ENCODE measurements at places on chromosomes 3 and 15.
A peak's percentile ranks its signal among the peaks of the same experiment; 100 is the strongest.

- no peak for DNase-seq
Measured at GRCh38 chr3:114691871-114692270, 398.0 kb downstream of the TIGIT start.

DNA sequence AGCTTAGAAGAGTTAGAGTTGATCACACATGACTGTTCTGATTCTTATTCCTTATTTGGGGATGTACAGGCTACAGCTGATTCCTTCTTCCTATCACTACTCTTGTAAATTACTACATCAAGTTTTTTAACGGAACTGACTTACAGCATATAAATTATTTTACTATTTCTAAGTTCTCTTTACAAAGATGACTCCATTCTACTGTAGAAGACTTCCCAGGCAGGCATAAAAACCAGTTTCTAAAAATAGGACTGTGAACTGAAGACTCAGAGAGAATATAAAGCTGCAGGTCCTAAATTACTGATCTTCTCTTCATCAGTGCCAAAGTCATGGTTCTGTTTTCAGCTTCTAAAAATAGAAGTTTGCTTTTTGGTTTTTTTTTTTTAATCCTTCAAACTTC is 38.9 kb downstream of the ANO10 start:
- DNase-seq: no peak

DNA sequence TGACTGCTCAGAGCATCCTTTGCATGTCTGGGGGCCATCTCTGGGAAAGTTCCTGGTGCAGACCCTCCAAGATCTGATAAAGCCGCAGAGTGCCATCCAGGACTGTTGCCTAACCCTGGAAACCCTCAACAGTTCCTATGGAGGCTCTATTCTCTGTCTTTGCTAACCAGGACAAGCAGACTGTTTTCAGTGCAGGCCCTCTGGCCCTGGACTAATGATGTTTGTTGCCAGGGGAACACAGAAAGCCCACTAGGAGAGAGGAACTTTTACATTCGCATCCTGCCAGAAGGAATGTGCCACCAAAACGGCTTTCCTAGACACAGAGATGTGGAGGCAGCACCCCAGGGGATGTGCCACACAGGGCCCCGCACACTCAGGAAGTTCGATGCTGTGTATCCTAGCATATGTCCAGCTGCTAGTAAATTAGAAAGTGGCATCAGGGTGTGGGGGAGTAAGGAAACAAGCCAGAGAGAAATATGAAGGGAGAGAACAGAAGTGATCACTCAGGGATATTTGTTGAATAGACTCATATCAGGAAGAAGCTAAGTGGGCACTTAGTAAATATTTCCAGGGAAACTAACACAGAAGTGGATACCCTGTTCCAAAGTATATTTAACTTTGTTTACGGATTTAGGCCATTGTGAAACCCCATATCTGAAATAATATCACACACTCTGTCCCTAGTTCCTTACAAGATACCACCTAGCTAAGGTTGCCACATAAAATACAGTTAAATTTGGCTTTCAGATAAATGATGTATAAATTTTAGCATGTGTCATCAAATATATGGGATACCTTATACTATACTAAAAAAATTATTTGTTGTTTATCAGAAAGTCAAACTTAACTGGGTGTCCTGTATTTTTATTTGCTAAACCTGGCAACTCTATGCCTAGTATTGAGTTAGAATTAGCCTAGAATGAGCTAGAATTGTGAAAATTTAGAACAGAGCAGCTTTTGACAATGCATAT is 29.9 kb upstream of the TMOD3 start:
- DNase-seq: no peak

DNA sequence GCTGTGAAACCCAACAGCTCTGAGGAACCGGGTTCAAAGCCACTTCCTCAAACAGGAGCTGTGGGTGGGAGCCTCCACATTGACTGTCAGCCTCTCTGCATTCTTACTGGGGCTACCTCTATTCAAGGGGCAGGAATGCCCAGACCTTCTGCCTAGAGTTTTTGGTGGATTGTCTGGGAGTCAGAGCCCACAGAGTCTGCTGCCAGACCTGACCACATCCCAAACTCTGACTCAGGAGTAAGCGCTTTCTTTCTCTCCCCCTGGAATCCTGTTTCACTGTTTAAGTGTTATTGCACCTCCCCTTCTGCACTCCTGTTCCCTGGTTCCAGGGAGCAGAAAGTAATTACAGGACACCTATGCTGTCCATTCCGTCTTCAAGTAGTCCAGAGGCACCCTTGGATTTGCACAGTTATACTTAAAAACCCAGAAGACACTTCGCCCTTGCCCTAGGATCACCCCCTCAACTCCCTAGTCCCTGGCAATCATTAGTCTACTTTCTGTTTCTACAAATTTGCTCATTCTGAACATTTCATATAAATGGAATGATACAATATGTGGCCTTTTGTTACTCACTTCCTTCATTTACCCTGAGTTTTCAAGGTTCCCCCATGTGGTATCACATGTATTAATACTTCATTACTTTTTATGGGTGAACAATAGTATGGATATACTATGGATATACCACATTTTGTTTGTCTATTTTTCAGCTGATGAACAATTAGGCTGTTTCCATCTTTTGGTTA is 37.9 kb upstream of the TJP1 start:
- DNase-seq: no peak

DNA sequence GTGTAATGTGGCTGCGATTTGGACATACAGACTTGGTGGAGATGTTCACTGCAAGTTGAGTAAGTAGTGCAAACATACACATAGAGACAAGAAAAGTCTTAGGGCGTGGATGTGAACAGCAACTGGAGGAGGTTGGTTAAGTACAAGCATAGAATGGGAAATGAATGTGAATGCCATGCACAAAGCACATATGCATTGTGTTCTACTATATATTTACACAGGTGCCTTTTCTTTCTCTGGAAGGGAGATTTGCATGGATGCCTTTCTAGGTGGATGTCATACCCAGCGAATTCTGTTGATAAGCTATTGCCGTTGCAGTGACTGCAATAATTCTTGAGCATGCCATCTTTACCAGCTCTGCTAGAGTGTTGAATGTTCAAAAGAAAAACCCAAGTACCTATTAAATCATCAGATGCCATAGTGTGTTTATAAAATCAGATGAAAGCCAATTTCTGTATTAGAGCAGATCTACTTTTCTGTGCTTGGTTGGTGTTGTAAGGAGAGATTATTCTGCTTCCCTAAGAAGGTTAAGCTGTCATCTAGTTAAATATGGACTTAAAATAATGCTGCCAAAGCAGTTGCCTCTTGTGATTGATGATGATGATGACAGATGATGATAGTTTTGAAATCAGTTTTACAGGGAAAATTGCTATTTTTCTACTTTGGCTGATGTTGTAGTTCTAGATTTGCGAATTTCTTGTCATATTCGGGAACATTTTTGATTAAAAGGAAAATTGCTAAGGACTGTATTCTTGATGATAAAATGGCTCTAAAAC is 148.4 kb downstream of the CNTN4 start:
- DNase-seq: no peak

- DNase-seq: no peak
Measured at GRCh38 chr3:123096731-123097130, 29.9 kb downstream of the PDIA5 start.

- DNase-seq: no peak
Measured at GRCh38 chr15:68711406-68711805, 109.3 kb downstream of the ANP32A start.

GRCh38 chr3:79032686-79033318 is 735.0 kb downstream of the ROBO1 start:
- no peak for DNase-seq

DNA sequence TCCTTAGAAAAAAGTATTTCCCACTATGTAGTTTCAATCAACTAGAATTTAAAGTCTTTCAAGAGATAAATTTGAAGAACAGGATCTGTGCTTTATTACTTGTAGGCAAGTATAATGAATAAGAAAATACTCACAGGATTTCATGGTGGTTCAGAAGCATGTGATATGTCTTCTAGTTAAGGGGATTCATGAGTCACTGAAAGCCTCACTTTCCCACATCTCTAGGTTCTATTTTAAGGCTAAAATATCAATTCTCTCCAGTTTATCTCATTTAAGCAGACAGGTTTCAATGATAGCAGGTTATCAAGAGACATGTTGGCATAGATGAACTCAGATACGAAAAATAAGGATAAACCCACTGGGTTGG is 437.8 kb upstream of the BCHE start:
- DNase-seq: no peak

DNA sequence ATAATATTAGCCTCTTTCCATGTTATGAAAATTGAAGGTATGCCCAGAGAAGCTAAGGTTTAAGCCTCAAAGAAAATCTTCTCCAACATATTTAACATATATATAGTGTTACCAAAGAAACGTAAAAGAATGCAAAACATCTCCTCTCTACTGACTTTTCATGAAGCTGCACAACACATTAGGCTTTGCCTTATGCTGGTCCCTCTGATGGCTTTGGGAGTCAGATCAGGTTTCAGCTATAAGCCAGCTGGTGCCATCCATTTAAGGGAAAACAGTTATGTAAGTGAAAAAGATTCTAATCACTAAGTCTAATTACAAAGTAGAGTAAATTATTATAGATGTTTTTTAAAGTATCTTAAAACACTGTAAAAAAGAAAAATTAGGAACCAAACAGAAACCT is 410.5 kb downstream of the LSAMP start:
- DNase-seq: no peak

GRCh38 chr3:38650248-38650951 is 913 bp upstream of the SCN5A start:
- DNase-seq: no peak

DNA sequence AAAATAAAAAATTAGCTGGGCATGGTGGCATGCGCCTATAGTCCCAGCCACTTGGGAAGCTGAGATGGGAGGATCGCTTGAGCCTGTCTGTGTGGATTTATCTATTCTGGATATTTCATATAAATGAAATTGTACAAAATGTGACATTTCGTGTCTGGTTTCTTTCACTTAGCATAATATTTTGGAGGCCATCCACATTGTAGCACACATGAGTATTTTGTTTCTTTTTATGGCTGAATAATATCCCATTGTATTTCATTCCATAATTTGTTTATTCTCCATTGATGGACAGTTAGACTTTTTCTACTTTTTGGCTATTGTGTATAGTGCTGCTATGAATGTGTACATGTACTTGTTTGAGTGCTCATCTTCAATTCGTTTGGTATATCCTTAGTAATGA is 52.9 kb upstream of the DYNC1LI1 start:
- no peak for DNase-seq

DNA sequence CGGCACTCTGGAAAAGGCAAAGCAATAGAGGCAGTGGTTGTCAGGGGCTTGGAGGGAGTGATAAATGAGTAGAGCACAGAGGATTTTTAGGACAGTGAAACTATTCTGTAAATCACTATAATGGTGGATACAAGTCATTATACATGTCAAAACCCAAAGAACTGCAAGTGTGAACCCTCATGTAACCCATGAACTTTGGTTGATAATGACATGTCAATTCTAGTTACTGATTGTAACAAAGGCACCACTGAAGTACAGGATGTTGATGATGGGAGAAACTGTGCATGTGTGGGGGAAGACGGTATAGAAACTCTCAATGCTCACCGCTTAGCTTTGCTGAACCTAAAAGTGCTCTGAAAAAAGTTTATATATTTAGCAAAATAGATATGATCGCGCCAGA is 36.0 kb downstream of the BTLA start:
- DNase-seq: no peak

GRCh38 chr15:96184297-96184696 is 146.2 kb upstream of the NR2F2 start:
- no peak for DNase-seq

- DNase-seq: peak; percentile 46
Measured at GRCh38 chr15:63157891-63158431, 684 bp upstream of the RPS27L start.

GRCh38 chr3:150414959-150415358 is 6.9 kb downstream of the TSC22D2 start:
- no peak for DNase-seq

GRCh38 chr3:173253471-173253870 is 112.4 kb upstream of the SPATA16 start:
- no peak for DNase-seq

- no peak for DNase-seq
Measured at GRCh38 chr3:120982608-120983320, 74.8 kb downstream of the STXBP5L start.

DNA sequence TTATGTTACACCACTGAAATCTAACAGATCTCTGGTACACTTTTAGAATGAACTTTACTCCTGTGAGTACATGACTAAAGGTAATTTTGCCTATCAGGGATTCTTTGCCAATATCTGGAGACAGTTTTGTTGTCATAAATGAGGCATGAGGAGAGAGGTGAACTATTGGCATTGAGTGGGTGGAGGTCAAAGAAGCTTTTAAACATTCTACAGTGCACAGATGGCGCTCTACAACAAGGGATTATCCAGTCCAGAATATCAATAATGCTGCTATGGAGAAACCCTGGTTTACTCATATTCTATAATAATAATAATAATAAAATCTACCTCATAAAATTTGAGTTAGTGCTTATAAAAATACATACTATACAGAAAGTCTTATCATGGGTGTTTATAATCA is 702.3 kb downstream of the SI start:
- DNase-seq: no peak

DNA sequence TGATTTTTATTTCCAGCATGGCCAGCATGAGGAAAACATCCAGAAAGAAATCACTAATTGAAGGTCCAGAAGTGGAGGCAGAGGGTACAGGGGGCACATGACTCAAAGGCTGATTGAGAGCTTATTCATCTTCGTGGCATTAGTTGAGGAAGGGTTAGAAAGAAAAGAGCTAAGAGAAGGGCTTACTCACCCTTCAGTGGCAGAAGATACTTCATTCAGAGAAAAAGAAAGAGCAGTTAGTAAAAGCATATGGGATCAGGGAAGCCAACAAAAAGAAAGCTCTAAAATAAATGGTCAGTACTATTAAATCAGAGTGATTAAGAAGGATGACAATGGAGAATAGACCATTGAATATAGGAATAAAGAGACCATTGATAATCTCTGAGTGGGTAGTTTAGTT is 25.2 kb downstream of the GAP43 start:
- no peak for DNase-seq

DNA sequence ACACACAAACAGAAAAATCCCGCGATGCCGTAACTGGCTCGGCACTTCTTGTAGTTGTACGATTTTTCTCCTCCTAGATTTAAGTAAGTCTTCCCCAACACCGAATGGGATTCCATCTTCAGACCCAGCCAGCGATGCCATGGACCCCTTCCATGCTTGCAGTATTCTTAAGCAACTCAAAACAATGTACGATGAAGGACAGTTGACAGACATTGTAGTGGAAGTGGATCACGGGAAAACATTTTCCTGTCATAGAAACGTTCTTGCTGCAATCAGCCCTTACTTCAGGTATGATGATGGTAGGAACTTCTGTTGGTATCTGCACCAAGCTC is 763 bp downstream of the KBTBD8 start:
- DNase-seq: no peak
